ENCODE measurements at places on chromosomes 2 and 18. TPM values are rescaled to one million over a fixed set of nuclear protein-coding genes. Genes with fewer than 3 reads are reported as not detected.

DNA sequence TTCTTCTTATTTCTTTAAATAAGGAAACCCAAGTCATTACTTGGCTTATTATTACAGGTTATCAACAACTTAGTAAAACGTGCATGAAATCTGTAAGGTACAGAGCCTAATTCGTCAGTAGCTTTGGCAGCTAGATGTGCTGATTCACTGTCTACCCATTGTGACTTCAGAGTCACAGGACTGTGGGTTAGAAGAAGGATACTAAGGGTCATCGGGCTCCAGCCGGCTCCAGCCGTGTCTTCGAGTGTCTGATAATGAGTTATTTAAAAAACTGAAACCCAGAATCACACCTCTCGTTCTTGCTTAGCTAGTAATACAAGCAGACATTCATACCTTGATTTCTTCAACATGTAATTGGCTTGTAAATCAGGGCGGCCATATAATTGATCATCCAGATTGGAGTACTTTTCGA lies 170.5 kb downstream of the FMNL2 start:
- no peaks in the 10 kb centered on the region for H3K27me3 ChIP-seq
- no peaks in the 10 kb centered on the region for H3K36me3 ChIP-seq
- H3K27ac ChIP-seq = no peak overlapping the region

GRCh38 chr2:224669449-224669848 lies 46.7 kb downstream of the CCDC195 start:
- H3K4me1 ChIP-seq = no peaks in the 10 kb centered on the region
- H3K27me3 ChIP-seq = no peaks in the 10 kb centered on the region
- H3K27ac ChIP-seq = no peak overlapping the region
- H3K4me3 ChIP-seq = no peak overlapping the region
- no peaks in the 10 kb centered on the region for H3K36me3 ChIP-seq

DNA sequence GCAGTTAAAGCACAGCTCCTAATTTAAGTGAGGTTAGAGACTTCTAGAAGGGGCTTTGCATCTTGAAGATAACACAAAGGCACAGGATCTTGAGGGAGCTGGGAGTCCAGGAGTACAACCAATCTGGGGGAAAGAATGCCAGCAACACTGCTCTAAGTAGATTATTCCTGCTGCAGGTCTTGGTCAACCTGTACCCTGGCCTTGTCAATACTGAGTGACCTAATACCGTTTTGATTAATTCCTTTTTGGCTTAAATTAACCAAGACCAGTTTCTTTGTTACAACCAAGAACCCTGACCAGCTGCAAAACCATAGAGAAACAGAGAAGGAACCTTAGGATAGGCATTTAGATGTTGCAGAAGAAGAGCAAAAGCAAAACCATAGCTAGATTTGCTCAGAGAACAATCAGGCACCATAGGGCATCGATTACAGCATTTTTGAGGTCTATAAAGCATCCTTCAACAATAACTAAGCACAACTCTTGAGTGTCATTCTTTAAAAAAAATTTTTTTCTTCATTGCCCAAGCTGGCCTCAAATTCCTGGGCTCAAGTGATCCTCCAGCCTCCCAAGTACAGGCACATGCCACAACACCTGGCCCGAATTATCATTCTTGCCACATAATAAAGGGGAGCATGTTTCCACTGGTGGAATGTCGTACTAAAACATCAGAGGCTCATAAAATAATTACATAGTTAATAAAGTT lies 6.3 kb downstream of the STARD7 start:
- no peaks in the 10 kb centered on the region for H3K36me3 ChIP-seq
- peaks cover 74% of the 10 kb centered on the region for H3K4me1 ChIP-seq
- no peak overlapping the region for H3K4me3 ChIP-seq
- no peak for DNase-seq
- no peaks in the 10 kb centered on the region for H3K27me3 ChIP-seq

DNA sequence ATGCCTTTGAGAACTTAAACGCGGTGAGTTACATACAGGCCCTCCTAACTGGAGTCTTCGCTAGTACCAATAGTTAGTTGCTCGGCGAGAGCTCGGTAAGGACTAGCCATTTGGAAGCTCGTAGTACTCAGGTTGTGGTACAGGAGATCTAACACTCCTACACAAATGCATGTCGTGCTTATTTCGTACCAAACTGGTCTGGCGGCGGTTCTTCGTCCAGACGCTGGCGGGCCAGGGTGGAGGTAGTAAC lies 346 bp upstream of the VRK2 start:
- peak overlapping the region; percentile 96 for H3K27ac ChIP-seq
- no peaks in the 10 kb centered on the region for H3K36me3 ChIP-seq
- H3K4me3 ChIP-seq = peak overlapping the region; percentile 68
- no peak for DNase-seq

DNA sequence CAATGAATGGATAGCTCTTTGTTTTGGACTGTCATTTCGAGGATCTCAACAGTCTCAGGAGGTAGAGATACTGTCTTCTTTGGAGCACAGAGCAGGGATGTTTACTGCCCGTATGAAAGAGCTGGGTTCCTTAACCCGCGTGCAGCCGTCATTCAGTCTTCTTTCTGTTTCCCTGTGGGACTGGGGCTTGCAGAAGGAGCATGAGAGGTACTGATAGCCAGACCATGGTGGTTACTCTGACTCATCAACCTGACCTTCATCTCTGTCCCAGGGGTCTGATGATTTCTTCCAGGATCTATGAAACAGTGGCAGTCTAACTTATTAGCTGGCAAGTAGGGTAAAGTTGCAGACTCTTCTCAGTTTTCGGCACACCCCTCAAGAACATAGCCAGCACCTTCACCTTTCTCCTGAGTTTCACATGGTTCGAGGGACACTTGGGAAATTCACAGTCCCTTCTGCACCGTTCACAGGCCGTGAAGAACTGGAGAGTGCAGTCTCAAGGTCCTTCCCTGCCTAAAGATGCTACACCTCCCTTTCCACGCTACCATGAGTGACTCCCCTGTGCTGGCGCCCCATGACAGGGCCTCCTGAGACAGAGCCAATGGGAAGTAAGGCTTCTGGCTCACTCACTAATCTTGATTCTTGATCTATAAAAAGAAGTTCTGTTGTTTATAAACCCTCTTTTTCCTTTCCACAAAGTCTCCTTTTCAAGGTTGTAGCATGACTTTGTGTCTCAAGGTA lies 226.2 kb downstream of the MC4R start:
- no peaks in the 10 kb centered on the region for H3K36me3 ChIP-seq
- no peak overlapping the region for H3K27ac ChIP-seq
- no peaks in the 10 kb centered on the region for H3K4me1 ChIP-seq
- H3K4me3 ChIP-seq = no peak overlapping the region

- no peaks in the 10 kb centered on the region for H3K4me1 ChIP-seq
- H3K27ac ChIP-seq = no peak overlapping the region
- no peak overlapping the region for H3K4me3 ChIP-seq
- H3K36me3 ChIP-seq = peaks cover 39% of the 10 kb centered on the region
- DNase-seq = peak; percentile 54
- no peaks in the 10 kb centered on the region for H3K27me3 ChIP-seq
Measured at GRCh38 chr2:241571821-241572620, 13.5 kb downstream of the BOK start.

DNA sequence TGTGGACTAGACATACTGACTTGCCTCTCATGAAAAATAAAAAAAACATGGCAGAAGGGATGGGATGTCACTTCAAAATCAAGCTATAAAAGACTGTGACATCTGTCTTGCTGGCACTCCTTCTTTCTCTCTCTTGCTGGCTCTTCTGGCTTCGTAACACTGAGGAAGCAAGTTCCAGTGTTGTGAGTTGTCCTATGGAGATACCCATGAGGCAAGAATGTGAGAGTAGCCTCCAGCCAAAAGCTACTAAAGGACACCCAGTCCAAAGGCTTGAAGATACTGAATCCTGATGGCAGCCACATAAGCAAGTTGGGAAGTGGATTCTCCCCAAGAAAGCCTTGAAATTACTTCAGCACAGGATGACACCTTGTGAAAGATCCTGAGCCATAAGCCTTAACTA lies 376.1 kb upstream of the TMEFF2 start:
- no peak for DNase-seq
- H3K27ac ChIP-seq = no peak overlapping the region
- H3K4me1 ChIP-seq = no peaks in the 10 kb centered on the region
- no peaks in the 10 kb centered on the region for H3K36me3 ChIP-seq
- H3K27me3 ChIP-seq = no peaks in the 10 kb centered on the region

DNA sequence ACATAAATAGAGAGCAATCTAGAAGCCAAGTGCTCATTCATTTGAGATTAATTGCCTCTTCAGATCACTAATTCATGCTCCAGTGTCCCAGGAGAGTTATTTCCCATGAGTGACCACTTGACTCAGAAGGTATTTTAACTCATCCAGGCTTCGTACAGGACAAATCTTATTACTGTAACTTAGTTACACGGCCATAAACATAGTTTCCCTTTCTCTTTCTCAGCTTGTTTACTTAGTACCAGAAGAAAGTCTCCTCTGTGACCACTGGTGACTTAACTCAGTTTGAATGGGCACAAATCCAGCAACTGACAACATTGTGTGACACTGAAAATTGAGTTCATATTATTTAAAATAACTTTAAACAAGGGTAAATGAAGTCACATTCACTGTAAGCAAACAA lies 25.3 kb downstream of the MMADHC start:
- no peaks in the 10 kb centered on the region for H3K27me3 ChIP-seq
- H3K4me3 ChIP-seq = no peak overlapping the region
- peaks cover 22% of the 10 kb centered on the region for H3K36me3 ChIP-seq
- H3K27ac ChIP-seq = no peak overlapping the region
- no peak for DNase-seq

DNA sequence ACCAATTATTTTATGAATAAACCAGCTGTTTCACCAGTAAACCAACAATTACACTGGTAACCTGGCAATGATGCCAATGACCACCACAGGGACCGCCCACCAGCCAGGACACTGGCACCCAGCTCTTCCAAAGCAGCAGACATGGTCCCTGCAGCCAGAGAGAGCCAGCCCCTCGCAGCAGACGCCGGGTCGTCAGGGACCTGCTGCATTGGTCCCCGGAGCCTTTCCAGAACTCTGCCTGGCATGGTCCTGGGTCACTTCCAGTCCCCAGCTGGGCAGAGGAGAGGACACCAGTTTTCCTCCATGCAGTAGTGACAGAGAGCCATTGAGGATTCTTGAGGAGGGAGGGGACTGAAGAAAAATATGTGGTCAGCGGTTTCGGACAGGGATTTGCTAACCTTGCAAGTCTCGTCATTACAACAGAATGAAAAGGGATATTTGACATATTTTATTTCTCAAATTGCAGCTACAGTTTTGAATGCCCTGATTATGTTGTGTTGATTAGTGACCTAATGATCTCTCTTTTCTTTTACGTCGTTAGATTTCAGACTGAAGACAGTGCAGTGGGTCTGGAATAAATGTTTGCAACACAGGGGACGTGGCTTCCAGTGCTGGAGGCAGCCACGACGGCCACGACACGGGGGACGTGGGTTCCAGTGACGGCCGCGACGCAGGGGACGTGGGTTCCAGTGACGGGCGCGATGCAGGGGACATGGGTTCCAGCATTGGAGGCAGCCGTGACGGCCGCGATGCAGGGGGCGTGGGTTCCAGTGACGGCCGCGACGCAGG lies 154.5 kb downstream of the TPO start:
- peak; percentile 54 for DNase-seq
- H3K27ac ChIP-seq = no peak overlapping the region
- no peaks in the 10 kb centered on the region for H3K36me3 ChIP-seq
- no peak overlapping the region for H3K4me3 ChIP-seq

DNA sequence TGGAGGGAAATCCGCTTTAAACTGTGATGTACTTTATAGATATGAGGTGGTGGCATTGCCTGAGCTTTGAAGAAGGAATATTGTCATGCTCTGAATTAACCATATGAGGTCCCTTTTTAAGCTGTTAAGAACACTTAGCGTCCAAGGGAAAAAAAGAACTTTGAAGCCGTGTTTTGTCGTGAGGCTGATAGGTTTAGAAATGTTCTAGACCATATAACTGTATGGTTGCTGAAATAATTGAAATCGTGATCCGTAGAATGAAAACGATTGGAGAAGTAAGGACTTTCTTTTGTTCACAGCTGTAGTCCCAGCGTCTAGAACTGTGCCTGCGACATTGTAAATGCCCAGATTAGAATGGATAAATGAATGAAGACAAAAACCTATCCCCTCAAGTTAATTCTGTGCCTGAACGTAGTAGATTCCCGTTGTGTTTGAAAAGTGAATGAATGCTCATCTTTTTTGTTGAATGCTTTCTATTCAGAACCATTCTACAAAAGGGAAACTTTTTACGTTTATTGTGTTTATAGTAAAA lies 1.5 kb downstream of the SMCHD1 start:
- H3K36me3 ChIP-seq = no peaks in the 10 kb centered on the region
- no peak for DNase-seq
- H3K4me3 ChIP-seq = peak overlapping the region; percentile 91
- H3K4me1 ChIP-seq = peaks cover 25% of the 10 kb centered on the region
- no peaks in the 10 kb centered on the region for H3K27me3 ChIP-seq
- peak overlapping the region; percentile 99 for H3K27ac ChIP-seq

DNA sequence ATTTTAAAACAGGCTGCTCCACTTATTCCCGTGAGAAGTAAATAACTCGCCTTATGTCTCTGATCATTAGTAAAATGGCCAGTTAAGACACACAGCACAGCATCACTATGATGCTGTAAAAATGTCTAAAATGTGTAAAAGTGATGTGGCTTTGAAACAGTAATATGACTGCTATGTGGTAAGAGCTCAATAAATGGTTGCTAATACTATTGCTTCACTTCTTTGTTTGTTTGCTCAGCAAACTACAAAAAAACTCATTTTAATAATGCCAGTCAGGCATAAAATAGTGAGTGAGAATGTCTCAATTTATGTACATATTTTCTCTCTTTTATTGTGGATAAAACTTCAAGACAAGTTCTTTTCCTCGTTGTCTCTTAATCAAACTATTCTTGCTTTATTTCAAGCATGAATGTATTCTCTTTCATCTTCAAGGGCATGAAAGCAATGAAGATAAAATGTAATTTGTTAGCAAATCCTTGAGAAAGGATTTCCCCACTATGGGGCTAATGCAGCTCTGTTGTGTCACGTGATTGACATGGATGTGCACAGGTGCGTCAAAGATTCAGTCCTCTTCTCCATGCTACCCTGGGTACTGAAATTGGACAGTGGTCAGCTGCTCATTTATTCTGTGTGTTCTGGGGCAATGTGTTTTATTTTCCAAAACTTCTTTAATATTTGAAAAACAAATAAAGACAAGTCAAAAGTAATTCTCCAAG lies 387.2 kb downstream of the TRIB2 start:
- H3K4me1 ChIP-seq = no peaks in the 10 kb centered on the region
- no peak for DNase-seq
- no peaks in the 10 kb centered on the region for H3K27me3 ChIP-seq
- no peak overlapping the region for H3K4me3 ChIP-seq
- H3K27ac ChIP-seq = no peak overlapping the region
- no peaks in the 10 kb centered on the region for H3K36me3 ChIP-seq

- H3K4me1 ChIP-seq = no peaks in the 10 kb centered on the region
- H3K27me3 ChIP-seq = no peaks in the 10 kb centered on the region
- no peak overlapping the region for H3K4me3 ChIP-seq
Measured at GRCh38 chr2:209532321-209532720, 108.5 kb downstream of the MAP2 start.

- H3K27me3 ChIP-seq = no peaks in the 10 kb centered on the region
- peaks cover 40% of the 10 kb centered on the region for H3K4me1 ChIP-seq
- H3K4me3 ChIP-seq = no peak overlapping the region
- no peak overlapping the region for H3K27ac ChIP-seq
- DNase-seq = no peak
Measured at GRCh38 chr2:46410273-46411244, 68.8 kb upstream of the TMEM247 start.

Gene OBSL1
- total RNA-seq = 44.3 TPM

Gene KCNE4
- total RNA-seq = 2.1 TPM

Gene SPHKAP
- total RNA-seq = not detected

Gene ERICH2
- not detected for total RNA-seq

Gene SLC4A5
- total RNA-seq = 4.1 TPM

Gene FAM161A
- total RNA-seq = 2.3 TPM

Gene CCL20
- total RNA-seq = 2.0 TPM

Gene CRACDL
- 13.0 TPM for total RNA-seq

Gene FLACC1
- 1.0 TPM for total RNA-seq

Gene TBR1
- total RNA-seq = not detected

Measured in suprapubic skin (tissue), 4 donors.